Myocyte (in vitro differentiated cells): ENCODE measurements at places on chromosomes 4 and X. TPM values are rescaled to one million over a fixed set of nuclear protein-coding genes. Genes with fewer than 3 reads are reported as not detected.

BEX1 gene
- 1.3 and 1.7 TPM in 2 replicates for total RNA-seq

PNMA5 gene
- total RNA-seq: not detected in 2 replicates

FAM184B gene
- total RNA-seq: not detected in 2 replicates

BCOR gene
- 13.9 and 14.6 TPM in 2 replicates for total RNA-seq

SRPX gene
- 43.2 and 51.5 TPM in 2 replicates for total RNA-seq

PLK4 gene
- 0.47 and 2.1 TPM in 2 replicates for total RNA-seq

GABRE gene
- 0.78 and 0.94 TPM in 2 replicates for total RNA-seq

IL9R gene
- total RNA-seq: not detected in 2 replicates

TMEM192 gene
- total RNA-seq: 20.8 and 21.1 TPM in 2 replicates

ARR3 gene
- total RNA-seq: not detected in 2 replicates

CXCL6 gene
- total RNA-seq: not detected in 2 replicates

REELD1 gene
- total RNA-seq: not detected in 2 replicates

XAGE1A gene
- not detected in 2 replicates for total RNA-seq

FRG1 gene
- 26.4 and 28.7 TPM in 2 replicates for total RNA-seq

DCAF4L1 gene
- total RNA-seq: 0.32 and 0.42 TPM in 2 replicates

SSX1 gene
- not detected in 2 replicates for total RNA-seq

MAGEA2 gene
- total RNA-seq: not detected in 2 replicates

VSIG1 gene
- 0.05 TPM in 1 of 2 replicates, not detected in the other for total RNA-seq

MAGEE2 gene
- not detected in 2 replicates for total RNA-seq

NAP1L2 gene
- total RNA-seq: not detected in 2 replicates

ATP2B3 gene
- 0.40 and 0.57 TPM in 2 replicates for total RNA-seq

ITIH6 gene
- total RNA-seq: not detected in 2 replicates

CYTL1 gene
- total RNA-seq: not detected in 2 replicates
